ENCODE measurements at places on chromosomes 5 and 9.

DNA sequence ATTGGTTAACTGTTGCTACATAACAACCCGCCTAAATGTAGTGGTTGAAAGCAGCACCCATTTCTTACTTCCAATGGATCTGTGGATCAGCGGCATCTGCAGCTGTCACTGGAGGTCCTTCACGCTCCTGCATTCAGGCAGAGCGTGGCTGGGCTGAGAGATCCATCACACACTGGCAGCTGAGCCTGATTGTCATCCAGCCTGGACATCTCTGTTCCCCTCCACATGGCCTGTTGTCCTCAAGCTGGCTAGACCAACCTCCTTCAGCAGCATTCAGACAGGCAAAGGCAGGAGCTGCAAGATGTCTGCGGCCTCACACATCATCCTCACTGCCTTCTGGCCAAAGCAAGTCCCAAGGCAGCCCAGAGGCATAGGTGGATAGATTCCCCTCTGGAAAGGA, 36.9 kb downstream of the DYNC2I2 start:
- H3K27ac ChIP-seq, result no peak overlapping the region
- no peak for DNase-seq
- no peaks in the 10 kb centered on the region for H3K27me3 ChIP-seq
- H3K36me3 ChIP-seq, result peaks cover 52% of the 10 kb centered on the region
- no peaks in the 10 kb centered on the region for H3K4me1 ChIP-seq
- H3K4me3 ChIP-seq, result no peak overlapping the region

DNA sequence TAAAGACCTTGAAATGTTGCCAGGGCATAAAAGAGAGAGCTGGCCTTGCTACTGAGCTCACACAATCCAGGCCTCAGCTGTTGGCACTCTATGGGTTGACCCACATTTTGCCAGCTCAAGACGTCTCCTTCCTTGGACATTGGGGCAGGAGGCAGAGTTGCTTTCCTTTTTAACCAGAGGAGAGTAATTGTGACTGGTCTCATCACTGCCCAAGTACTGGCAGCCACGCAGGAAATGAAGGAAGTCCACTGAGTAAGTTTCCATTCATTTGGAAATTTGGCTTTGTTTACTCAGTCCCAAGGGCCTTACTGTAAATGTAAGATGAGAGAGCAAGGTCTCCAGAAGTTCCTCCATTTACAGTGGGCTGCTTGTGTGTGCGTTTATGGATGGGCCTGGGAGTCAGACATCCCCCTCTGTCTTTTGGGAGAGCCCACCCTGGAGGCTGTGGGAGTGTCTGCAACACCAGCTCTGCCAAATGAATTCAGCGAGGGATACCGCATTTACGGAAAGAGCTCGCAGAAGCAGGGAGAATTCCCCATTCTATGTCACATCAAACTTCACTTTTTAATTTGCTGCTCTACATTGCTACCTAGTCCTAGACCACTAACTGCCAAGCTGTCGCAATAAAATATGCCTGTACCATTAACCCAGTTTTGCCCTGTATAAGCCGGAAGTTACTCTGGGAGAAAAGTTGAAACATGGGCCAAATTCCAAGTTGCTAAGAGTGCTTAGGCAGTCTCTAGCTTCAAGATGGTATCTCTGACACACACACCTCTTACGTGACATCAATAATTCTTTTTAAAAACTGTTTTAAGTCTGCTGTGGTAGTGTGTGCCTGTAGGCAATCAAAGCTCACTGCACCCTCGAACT, 24.5 kb upstream of the PDZD2 start:
- no peak overlapping the region for H3K27ac ChIP-seq
- no peaks in the 10 kb centered on the region for H3K36me3 ChIP-seq
- DNase-seq, result no peak

- peaks cover 4% of the 10 kb centered on the region for H3K36me3 ChIP-seq
- H3K27me3 ChIP-seq, result no peaks in the 10 kb centered on the region
- no peak for DNase-seq
- no peaks in the 10 kb centered on the region for H3K4me1 ChIP-seq
Observed at GRCh38 chr9:92550765-92551164, 15.0 kb upstream of the ECM2 start.

- no peaks in the 10 kb centered on the region for H3K36me3 ChIP-seq
- no peak overlapping the region for H3K4me3 ChIP-seq
- H3K27me3 ChIP-seq, result no peaks in the 10 kb centered on the region
- no peak overlapping the region for H3K27ac ChIP-seq
- DNase-seq, result no peak
- H3K4me1 ChIP-seq, result no peaks in the 10 kb centered on the region
Observed at GRCh38 chr5:9376363-9377117, 169.3 kb downstream of the SEMA5A start.

DNA sequence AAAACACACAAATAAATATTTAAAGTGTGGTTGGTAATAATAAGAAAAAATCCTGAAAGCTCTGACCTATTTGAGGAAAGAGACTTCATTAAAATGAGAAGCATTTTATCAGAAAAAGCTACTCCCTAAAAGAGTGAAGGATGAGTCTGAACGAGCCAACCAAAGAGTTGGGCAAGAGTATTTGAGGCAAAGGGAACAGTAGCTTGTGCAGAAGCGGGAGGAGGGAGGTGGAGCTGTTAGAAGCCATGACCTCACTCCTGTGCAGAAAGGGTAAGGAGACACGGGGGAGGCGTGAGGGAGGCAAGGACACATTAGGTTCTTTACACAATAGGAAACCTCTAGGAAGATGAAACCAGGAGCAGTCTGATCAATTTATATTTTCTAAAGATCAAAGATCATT, 29.4 kb downstream of the SH3RF2 start:
- no peaks in the 10 kb centered on the region for H3K36me3 ChIP-seq
- peaks cover 24% of the 10 kb centered on the region for H3K27me3 ChIP-seq
- DNase-seq, result no peak
- H3K4me1 ChIP-seq, result no peaks in the 10 kb centered on the region
- H3K27ac ChIP-seq, result no peak overlapping the region
- H3K4me3 ChIP-seq, result no peak overlapping the region

DNA sequence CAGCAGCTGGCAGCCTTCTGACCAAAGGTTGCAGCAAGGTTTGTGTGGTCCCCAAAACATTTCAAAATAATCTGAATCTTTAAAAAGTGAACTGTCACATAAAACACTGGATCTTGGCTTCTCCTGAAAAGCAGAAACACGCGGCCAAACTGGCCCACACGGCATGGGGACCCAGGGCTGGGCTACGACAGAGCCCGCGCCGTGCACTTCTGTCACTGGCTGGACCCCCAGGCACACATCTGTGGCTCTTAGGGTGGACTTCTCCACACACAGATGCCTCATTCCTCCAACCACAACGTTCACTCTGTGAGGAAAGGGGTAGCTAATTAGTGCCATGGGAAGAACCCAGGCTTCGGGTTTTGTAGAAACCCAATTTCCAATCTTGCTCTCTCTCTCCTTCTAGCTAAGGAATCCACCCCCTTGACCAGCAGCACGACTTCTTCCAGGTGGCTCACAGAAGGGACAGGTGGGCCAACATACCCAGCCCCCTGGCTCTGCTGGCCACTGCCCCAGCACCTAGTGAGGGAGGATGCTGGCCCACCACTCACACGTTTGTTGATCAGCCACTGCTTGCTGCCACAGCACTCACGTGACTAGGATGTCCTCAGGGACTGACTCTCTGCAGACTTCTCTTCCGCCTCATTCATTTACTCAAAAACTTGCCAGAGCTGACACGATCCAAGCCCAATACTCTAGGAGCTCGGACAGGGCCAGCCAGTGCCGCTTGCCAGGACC, 17.9 kb downstream of the LMAN2 start:
- no peak for DNase-seq
- H3K4me1 ChIP-seq, result peaks cover 11% of the 10 kb centered on the region
- H3K36me3 ChIP-seq, result peaks cover 31% of the 10 kb centered on the region
- no peak overlapping the region for H3K4me3 ChIP-seq
- peak overlapping the region; percentile 64 for H3K27ac ChIP-seq
- H3K27me3 ChIP-seq, result no peaks in the 10 kb centered on the region

GRCh38 chr9:90840696-90841095, 39.1 kb downstream of the SYK start:
- H3K27me3 ChIP-seq, result no peaks in the 10 kb centered on the region
- H3K4me3 ChIP-seq, result no peak overlapping the region
- no peak overlapping the region for H3K27ac ChIP-seq
- no peaks in the 10 kb centered on the region for H3K4me1 ChIP-seq

DNA sequence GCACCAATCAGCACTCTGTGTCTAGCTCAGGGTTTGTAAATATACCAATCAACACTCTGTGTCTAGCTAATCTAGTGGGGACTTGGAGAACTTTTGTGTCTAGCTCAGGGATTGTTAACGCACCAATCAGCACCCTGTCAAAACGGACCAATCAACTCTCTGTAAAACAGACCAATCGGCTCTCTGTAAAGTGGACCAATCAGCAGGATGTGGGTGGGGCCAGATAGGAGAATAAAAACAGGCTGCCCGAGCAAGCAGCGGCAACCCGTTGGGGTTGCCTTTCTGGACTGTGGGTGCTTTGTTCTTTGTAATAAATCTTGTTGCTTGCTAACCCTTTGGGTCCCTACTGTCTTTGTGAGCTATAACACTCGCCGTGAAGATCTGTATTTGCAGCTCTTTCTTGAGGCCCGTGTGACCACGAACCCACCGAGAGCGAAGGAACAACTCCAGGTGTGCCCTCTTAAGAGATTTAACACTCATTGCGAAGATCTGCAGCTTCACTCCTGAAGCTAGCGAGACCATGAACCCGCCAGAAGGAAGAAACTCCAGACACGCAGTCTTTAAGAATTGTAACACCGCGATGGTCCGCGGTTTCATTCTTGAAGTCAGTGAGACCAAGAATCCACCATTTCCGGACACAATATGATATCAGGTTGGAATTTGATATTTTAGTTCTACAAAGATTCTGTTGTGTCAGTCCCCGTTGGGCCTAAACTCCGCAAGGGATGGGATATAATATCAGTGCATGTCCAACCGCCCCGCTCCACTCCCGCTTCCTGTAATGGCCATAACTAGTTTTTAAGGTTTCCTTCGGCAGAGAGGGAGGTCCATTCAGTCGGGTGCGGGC, 740 bp upstream of the TRMT10B start:
- no peak for DNase-seq
- peak overlapping the region; percentile 91 for H3K27ac ChIP-seq
- H3K36me3 ChIP-seq, result peaks cover 8% of the 10 kb centered on the region
- H3K27me3 ChIP-seq, result no peaks in the 10 kb centered on the region

GRCh38 chr9:91516081-91516480, 92.4 kb upstream of the NFIL3 start:
- H3K36me3 ChIP-seq, result peaks cover 5% of the 10 kb centered on the region
- H3K4me3 ChIP-seq, result no peak overlapping the region
- H3K27ac ChIP-seq, result no peak overlapping the region
- peaks cover 49% of the 10 kb centered on the region for H3K27me3 ChIP-seq
- DNase-seq, result no peak
- peaks cover 13% of the 10 kb centered on the region for H3K4me1 ChIP-seq

DNA sequence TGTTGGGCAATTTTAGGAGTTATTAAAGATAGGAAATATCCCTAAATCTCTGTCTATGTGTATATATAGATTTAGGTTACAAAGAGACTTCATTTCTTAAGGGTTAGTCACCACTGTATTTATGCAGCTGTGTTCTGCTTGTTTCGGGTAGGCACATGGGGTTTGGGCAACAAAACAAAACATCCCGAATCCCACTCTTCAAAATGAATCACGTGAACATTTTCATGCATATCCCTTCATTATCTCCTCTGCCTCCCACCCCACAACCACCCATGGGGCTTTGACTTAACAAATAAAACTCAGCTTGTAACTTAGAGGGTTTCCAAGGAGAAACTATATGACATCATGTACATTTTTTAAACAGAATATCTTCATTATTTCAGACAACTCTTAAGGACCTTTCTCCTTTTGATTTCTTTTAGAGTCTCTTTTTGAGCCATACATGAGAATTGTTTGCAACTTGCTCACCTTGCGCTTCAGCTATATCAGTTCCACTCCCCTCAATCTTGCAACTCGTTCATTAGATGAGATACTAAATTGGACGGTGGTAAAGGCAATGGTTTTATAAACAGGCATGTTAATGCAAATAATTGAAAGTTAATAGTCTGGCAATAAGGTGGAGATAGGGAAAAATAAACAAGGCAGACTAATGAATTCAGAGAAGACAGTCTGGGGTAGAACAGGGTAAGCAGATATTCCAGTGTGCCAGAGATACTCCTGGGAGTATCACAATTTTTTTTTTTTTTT, 136.7 kb downstream of the CD180 start:
- no peak for DNase-seq
- H3K36me3 ChIP-seq, result peaks cover 15% of the 10 kb centered on the region
- no peak overlapping the region for H3K27ac ChIP-seq
- H3K4me1 ChIP-seq, result no peaks in the 10 kb centered on the region
- no peaks in the 10 kb centered on the region for H3K27me3 ChIP-seq

DNA sequence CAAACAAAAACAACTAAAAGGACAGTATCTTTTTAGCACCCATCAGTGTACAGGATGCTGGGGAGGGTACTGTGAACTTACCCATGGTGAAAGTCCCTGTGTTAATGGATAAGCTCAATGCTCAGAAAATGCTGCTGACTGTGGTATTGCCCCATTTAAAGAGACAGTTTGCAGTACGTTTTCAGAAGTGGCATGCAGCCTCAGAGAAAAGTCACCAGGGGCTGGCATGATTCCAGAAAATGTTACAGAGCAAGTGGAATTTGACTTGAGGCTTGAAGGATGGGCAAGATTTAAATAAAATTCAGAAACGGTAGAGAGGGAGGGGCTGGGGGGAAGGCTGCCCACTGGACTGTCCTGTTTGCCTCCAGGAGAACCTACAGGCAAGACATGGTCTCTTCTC, 7.2 kb downstream of the S1PR3 start:
- no peak overlapping the region for H3K4me3 ChIP-seq
- no peak for DNase-seq
- H3K27me3 ChIP-seq, result peaks cover 24% of the 10 kb centered on the region
- H3K36me3 ChIP-seq, result no peaks in the 10 kb centered on the region
- H3K27ac ChIP-seq, result no peak overlapping the region

- H3K36me3 ChIP-seq, result no peaks in the 10 kb centered on the region
- no peak for DNase-seq
- H3K27ac ChIP-seq, result no peak overlapping the region
- no peak overlapping the region for H3K4me3 ChIP-seq
- no peaks in the 10 kb centered on the region for H3K4me1 ChIP-seq
- H3K27me3 ChIP-seq, result peaks cover 8% of the 10 kb centered on the region
Observed at GRCh38 chr9:72205513-72205912, 56.3 kb downstream of the GDA start.

DNA sequence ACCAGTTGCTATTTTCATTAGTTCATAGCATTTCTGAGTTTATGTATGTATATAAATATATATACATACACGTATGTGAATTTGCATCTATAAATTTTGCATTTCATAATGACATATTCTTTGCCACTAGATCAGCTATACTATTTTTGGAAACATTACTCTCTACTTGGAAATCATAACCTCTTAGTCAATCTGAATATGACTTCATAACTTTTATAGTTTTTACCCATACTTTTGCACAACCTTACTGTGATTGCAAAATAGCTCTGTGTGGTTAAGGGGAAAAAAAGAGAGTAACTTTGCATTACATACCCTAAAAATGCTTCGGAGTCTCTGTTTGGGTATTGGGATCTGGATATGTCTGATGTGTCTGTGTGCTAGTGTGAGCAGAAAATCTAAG, 44.9 kb upstream of the ADAMTSL1 start:
- no peak for DNase-seq
- no peak overlapping the region for H3K4me3 ChIP-seq
- no peaks in the 10 kb centered on the region for H3K27me3 ChIP-seq
- H3K27ac ChIP-seq, result no peak overlapping the region

Measured in activated CD8-positive, alpha-beta memory T cell treated with anti-CD3 and anti-CD28 coated beads, Interleukin-2, amount 10 ng/mL, durations not matched to agents 7 days and 5 days (primary cell).